Esophagus mucosa (tissue), 1 donor: ENCODE measurements at places on chromosomes 7 and 10.

GRCh38 chr10:22475651-22476600 is 130.6 kb downstream of the SPAG6 start:
- no peak for ATAC-seq

- no peak for ATAC-seq
Observed at GRCh38 chr10:123942114-123942861, 50.7 kb upstream of the CPXM2 start.

GRCh38 chr10:102831322-102832071 is 5.7 kb downstream of the CYP17A1 start:
- ATAC-seq, result no peak

GRCh38 chr7:69243016-69243415 is 355.3 kb upstream of the AUTS2 start:
- no peak for ATAC-seq

DNA sequence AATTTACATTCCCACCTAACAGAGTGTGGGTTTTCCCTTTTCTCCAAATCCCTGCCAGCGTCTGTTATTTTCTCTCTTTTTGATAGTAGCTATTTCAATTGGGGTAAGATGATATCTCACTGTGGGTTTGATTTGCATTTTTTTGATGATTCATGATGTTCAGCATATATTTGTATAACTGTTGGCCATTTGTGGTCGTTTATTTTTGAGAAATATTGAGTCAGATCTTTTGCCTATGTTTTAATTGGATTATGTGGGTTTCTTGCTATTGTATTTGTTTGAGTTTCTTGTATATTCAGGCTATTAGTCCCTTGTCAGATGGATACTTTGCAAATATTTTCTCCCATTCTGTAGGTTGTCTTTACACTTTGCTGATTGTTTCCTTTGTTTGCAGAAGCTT is 193.8 kb downstream of the ABCA13 start:
- no peak for ATAC-seq

- ATAC-seq, result no peak
Observed at GRCh38 chr7:40239755-40240303, 105.0 kb downstream of the SUGCT start.

- no peak for ATAC-seq
Observed at GRCh38 chr10:3527869-3528268, 257.1 kb downstream of the KLF6 start.

DNA sequence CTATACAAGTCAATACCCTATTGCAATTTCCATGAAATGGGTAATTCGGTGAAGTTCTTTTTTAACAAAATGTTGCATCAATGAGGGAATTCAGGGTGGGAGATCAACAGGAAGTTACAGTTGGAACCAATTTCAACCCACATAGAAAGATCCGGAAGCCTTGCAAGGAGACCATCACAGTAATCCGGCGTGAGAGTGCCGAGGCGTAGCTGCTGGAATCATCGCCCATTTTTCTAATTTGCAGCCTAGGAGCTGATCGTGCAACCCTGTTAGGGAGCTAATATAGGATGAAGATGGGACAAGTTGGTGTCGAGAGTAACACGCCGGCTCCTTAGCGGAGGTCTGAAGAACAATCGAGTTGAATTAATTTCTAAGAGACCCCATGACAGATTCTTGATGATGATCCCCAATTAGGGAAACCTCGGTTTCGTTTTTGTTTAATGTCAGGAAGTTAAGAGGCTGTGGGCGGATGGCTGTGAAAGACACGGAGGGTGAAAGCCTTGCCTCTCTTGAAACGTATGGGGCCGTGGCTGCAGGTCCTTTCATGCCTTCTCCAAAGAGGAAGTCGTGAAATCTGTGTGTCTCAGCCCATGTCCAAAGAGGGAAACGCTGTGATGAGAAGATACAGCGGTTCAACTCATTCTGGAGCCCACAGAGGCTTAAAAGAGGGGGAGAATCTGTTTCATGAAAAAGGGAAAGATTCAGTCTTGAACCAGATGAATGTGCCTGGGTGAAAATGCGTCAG is 51.2 kb upstream of the CARD11 start:
- no peak for ATAC-seq

GRCh38 chr10:96446966-96447596 is 66.6 kb downstream of the TLL2 start:
- no peak for ATAC-seq

DNA sequence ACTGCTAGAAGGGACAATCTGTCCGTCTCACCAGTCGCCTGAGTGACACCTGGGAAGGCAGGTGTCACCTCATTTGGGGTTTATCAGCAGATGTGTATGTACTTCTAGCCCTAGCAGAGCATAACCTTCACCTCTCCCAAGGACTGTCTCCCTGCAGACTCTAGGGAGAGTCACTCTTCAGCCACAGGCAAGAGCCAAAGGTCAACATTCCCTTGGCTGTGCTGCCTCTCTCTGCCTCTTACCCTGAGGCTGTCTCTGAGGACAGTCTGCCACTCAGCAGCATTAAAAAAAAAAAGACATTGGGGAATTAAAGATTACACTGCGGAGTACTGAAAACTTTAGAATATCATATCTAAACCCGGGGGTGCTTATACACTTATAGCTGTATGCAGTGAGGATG is 377.7 kb upstream of the FZD8 start:
- no peak for ATAC-seq

- no peak for ATAC-seq
Observed at GRCh38 chr7:26360650-26361049, 69.0 kb downstream of the SNX10 start.
